Gastrocnemius medialis (tissue), 4 donors: ENCODE measurements at places on chromosomes 1 and 21. TPM values are rescaled to one million over a fixed set of nuclear protein-coding genes. Genes with fewer than 3 reads are reported as not detected.

The TRPM2 gene
- 0.46 TPM for total RNA-seq

GRCh38 chr1:225413708-225414375, 14.0 kb downstream of the LBR start:
- DNase-seq: no peak

DNA sequence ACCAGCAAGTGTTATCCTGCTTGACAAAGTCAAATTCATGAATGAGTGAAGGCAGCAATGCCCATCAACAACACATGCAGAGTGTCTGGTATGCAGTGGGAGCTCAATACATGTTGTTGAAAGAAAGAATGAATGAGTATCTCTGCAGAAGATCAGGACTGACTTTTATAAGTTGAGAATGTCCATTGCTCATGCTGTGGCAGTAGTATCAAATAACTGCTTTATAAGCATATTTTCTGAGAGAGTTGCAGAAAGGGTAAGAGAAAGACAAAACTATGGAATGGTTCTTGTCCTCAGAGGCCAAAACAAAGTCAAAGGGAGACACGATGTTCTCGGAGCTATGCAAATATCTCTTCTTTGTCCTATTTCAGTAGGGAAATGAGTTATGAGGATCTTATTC, 288.7 kb downstream of the LMX1A start:
- no peak for DNase-seq

The ETS2 gene
- total RNA-seq: 51.5 TPM

DNA sequence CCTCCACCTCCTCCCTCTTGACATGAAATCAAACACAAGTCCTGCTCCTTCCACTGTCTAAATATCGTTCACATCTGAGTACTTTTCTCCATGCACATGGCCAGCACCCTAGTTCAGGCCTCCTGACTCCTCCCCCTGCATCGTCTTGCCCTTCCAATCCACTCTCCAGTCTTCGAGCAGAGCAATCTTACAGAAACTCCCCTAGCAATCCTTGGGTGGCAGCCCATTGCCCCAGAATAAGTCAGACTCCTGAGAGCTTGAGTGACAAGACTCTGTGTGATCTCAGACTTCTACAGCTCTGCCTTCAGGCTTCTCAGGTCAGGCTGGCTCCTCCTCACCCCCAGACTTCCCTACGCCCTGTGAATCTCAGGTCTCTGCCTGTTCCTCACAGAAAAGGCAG, 5.5 kb downstream of the SH2D2A start:
- no peak for DNase-seq

DNA sequence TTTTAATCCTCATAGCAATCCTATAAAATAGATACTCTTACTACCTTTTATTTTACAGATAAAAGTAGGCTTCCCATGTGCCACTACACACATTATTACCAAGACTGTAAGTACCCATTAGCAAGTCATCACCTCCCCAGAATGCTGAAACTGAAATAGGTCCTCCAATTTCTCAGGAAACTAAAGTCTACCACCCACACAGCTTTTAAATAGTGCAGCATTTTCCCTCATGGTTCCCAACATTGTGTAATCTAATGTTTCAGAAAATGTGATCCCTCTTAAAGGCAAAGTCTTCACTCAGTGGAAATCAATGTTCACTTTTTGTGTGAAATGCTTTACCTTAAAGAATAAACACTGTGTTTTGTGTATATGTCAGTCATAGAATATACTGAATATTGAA, 356.5 kb downstream of the GPATCH2 start:
- no peak for DNase-seq

The S100A11 gene
- 14.7 TPM for total RNA-seq

GRCh38 chr1:14142397-14143100, 442.6 kb downstream of the PRDM2 start:
- DNase-seq: no peak

- no peak for DNase-seq
Observed at GRCh38 chr1:182380199-182380598, 11.4 kb downstream of the GLUL start.

The COL11A1 gene
- 0.26 TPM for total RNA-seq

- no peak for DNase-seq
Observed at GRCh38 chr1:88922214-88922613, 30.8 kb upstream of the GTF2B start.

DNA sequence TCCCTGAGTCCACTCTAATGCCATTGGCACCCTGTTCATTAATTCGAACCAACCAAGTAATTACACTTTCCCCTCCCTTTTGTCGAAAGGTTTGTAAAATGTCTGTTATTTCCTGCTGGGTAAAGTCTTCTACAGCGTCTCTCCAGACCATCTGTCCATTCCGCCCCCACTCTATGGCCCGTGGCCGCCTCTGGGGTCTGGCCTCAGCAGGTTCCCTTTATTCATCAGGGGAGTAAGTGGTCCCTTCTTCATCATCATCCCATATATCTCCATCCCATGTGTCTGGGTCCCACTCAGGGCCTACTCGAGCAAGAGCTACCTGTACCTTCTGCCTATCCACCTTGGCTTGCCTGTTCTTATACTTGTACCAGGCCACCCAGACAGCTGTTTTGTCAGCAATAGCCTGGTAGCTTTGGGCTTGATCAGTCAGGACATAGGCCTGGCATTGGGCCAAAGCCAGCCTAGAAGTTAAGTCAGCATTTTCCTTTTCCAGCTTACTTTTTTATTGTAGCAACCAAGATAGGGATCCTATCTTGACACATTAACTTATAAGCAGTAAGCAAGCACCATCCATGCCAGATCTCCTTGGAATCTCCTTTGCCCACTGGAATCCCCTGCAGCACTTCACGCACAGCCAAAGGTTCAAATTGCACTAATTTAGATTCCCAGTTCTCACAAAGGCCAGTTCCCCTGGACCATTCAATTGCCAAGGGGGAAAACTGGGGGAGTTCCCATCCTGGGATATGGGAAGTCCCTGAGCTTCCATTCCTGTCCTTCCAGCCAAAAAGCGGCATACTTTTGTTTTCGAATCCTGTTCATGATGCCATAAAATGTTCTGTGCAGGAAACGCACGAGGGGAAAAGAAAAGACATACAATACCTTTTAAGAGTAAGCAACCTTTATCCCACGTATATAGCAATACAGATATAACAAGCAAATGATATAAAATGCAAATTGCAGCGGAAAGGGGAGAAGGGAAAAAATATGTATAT, 6.6 kb upstream of the STUM start:
- DNase-seq: no peak

The OR2T2 gene
- not detected for total RNA-seq

The KCNA3 gene
- total RNA-seq: not detected

DNA sequence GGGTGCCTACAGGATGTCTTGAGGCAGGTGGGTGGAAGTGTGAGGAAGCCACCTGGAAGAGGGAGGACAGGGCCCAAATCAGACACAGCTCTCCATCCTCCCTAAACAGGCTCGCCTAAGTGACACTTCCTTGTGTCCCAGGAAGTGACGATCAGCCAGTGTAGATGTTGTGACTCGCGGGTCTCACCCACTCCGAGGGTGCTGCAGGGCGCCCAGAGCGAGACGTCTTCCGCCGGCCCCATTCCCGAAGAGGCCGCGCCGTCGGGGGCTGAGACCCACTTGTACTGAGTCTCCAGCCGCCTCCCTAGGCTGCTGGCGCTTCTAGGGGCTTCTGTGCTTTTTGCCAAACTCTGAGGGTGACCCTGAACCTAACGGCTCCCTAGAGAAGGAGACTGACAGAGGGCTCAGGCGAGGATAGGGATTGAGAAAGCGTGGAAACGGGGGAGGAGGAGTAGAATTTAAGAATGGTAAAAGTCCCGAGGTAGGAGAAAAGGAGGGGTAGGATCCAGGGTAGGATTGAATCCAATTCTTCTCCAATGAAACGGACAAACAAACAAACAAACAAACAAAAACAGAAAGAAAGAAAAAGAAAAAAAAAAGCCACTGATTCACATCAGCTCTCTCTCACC, 543 bp upstream of the MARK1 start:
- peak; percentile 15 for DNase-seq

GRCh38 chr1:92784639-92785500, at the start of gene EVI5:
Gene EVI5, minus strand, starts transcription at chr1:92785108. Its CDS starts 48,562 bp downstream, at chr1:92736546.
- DNase-seq: peak; percentile 93

- DNase-seq: no peak
Observed at GRCh38 chr1:240217403-240217802, 125.7 kb downstream of the FMN2 start.

GRCh38 chr1:240811256-240811655, 199.3 kb upstream of the GREM2 start:
- DNase-seq: no peak

The ZMYND12 gene
- total RNA-seq: not detected

- no peak for DNase-seq
Observed at GRCh38 chr21:43956019-43956669, 56.0 kb upstream of the TRAPPC10 start.

DNA sequence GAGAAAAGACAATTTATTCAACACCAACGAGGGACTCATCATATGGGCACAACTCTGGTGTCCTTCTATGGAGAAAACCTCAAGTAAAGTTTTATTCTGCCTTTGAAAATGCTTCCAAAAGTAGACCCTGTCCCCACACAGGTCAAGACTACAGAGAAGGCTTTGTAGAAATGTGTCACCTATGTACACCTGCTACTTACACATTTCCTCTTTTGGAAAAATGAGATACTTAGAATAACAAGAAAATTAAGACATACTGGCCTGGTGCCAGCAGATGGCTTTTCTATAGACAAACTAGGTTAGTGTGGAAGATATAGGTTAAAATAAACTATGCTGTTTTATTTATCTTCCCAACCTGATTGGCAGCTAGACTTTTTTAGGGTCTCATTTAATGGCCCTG, 13.6 kb downstream of the POGK start:
- DNase-seq: no peak

DNA sequence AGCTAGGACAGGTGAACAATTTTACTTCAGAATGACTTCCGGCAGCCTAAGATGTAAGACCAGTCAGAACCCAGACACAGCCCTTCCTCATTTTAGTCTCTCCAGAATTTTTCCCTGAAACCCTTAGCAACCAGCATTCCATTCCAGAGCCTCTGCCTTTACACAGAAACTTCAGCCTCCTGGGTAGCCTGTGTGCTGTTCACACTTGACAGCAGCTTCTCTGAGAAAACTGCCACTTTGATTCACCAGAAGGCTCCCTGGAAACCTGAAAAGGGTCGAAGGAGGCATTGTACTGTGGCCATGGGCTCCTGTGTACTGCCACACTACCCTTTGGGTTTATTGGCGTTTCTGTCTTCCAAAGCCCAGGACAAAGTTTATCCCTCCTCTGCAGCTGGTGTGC, 17.4 kb downstream of the HYI start:
- DNase-seq: no peak

The CLDN19 gene
- total RNA-seq: 0.20 TPM

- DNase-seq: no peak
Observed at GRCh38 chr21:36700971-36701755, 2.2 kb downstream of the SIM2 start.

DNA sequence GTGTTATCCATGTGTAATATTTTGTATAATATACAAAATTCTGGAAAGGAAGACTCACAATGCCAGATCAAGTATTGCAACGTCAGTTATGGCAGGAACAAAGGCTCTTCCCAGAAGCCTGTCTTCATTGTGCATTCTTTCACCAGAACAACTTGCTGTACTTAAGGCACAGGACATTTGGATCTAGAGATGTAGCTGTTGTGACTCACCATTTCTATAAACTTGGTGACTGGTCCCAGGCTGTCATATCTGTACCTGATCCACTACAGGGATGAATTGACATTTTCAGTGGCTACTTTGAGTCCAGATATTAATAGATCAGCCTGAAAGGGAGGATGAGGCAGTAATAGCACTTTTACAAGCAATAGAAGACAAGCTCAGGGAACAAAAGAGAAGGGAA, 299.8 kb downstream of the DISC1 start:
- DNase-seq: no peak

DNA sequence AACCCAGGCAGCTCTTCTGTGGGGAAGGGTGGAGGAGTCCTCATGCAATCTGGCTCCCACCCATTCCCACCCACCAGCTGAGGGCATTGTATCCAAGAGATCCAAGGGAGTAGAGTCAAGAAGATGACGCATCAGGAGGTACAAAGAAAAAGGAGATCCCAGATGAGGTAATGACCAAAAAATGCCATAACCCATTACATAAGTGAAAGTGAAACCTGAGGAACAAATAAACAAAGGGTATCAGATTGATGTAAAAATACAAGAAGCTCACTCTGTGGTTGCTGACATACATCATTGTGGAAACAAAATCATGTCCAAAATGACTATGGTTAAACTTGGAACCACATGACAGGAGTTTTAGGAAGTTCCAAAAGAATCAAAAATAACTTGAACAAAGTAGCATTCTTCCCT, 42.5 kb downstream of the CCN1 start:
- DNase-seq: no peak

DNA sequence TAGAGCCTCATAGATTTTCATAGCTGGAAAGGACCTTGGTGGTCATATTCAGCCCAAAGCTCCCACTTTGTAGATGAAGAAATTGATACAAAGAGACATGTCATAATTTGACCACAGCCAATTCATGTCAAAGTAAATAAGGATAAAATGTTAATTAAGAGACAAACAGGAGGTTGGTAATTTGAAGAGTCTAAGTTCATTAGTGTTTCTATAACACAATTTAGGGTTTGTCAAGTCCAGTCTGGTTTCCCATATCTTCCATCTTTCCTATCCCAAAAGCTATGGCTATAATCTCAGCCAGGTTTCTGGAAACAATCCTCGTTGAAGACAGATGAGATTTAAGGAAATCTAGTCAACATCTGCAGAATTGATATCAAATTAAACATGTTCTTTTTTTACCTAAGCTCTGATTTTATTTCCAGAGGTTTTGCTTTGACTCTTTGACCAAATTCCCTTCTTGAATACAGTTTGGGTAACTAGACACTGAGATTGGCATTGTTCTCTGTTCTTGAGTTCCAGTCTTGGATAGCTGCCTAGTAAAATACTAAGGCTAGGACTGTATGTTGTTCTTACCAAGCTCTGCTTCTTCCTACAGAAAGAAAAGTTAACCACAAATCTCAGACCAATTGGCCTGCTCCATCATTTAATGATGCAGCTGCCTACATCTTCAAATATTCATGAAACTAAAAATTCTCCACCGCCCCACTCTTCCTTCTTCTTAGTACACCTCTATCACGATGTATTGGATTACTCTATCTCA, 62.0 kb downstream of the SLC44A5 start:
- no peak for DNase-seq

DNA sequence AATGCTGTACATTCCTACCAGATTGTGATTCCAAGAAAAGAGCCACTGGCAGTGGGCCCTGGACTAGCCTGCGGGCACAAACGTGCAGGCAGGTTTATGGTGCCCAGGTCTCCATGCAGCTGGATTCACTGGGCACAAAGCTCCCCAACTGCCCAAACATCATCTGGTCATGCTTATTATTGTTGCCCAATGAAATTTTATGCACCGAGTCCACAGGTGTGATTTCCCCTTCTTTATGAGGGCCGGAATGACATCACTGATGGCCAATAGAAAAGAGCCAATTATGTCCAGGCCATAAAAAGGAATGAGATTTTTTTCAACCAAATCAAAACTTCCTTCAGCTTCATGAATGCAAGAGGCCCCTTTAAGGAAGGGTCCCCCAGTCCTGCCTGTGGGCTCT, 66.2 kb downstream of the ERI3 start:
- DNase-seq: no peak

GRCh38 chr1:119968068-119968492, 71.8 kb upstream of the ADAM30 start:
- DNase-seq: no peak
